ENCODE measurements at places on chromosomes 7 and 10. TPM values are rescaled to one million over a fixed set of nuclear protein-coding genes. Genes with fewer than 3 reads are reported as not detected.

The KEL gene
- total RNA-seq: not detected

The ZCWPW1 gene
- total RNA-seq: 5.5 TPM

The OR2A7 gene
- total RNA-seq: 1.6 TPM

The ZNF736 gene
- total RNA-seq: 10.6 TPM

The DNAAF5 gene
- total RNA-seq: 8.9 TPM

The RARRES2 gene
- total RNA-seq: not detected

The PRSS37 gene
- not detected for total RNA-seq

All from nasal cavity respiratory epithelium epithelial cell of viscerocranial mucosa (primary cell).